ENCODE measurements at places on chromosomes 1 and 21.

GRCh38 chr1:29324771-29325351 is 88.5 kb downstream of the PTPRU start:
- DNase-seq = no peak

DNA sequence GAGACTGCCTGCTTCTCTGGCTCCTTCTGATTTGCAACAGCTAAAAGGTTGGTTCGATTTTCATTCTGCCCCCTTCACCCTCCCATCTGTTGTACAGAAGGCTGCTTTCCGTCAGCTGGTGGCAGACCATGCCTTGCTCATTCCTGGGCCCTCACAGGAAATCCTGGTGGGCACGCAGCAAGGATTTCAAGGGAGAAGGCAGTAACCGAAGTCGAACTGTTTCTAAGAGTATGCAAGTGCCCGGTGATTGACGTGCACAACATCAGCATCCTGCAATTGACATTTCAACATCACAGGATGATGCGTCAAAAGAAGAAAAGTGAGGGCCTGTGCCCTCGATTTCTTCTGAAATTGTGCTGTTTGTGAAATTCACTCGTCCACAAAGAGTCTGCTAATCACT is 83.8 kb downstream of the PLPP3 start:
- no peak for DNase-seq

DNA sequence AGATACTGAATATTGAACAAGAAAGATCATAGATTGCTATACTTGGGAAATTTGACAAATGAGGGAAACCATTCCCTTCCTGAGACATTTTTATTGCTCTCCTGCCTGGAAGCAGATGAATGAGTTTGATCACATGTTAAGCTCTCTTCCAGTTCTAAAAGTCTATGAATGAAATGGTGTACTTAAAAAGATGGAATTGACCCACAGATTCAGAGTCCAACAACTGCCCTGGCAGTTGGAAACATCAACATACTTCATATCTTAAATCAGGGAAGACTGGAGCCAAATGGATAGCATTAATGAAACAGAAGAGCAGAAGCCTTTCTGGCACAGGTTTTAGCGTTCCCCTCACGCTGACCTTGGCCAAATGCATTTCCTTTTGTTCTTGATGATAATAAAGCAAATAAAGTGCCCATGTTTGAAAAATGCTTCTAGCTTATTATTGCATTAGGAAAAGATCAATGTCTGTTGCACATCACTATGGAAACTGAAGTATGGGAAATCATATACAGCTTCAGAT is 142.6 kb downstream of the ESRRG start:
- no peak for DNase-seq

DNA sequence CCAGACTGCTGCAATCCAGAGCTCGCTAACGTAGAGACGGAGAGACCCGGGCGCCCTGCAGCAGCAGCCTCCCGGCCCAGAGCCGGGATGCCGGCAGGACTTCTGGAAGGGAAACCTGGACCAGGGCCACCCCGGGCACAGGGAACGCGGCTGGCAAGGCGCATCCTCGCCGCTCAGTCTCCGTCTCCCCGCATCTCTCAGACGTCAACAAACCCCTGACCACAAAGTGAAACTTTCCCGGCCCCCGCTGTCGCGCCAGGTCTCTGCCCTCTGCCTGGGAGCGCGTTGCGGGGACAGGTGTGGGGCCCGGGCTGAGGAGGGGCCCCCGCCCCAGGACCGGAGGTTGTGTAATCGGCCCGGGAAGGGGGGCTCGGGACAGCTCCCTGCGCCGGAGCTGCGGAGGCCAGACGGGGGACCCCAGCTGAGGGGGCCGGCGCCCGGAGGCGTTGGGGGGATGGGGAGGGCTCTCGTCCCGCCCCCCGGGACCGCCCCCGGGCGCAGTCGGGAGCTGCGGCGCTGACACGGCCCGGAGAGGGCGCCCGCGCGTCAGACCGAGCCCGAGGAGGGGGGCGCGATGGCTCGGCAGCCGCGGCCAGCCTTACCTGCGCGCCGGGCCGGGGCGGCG is 116.6 kb upstream of the HIVEP3 start:
- no peak for DNase-seq

DNA sequence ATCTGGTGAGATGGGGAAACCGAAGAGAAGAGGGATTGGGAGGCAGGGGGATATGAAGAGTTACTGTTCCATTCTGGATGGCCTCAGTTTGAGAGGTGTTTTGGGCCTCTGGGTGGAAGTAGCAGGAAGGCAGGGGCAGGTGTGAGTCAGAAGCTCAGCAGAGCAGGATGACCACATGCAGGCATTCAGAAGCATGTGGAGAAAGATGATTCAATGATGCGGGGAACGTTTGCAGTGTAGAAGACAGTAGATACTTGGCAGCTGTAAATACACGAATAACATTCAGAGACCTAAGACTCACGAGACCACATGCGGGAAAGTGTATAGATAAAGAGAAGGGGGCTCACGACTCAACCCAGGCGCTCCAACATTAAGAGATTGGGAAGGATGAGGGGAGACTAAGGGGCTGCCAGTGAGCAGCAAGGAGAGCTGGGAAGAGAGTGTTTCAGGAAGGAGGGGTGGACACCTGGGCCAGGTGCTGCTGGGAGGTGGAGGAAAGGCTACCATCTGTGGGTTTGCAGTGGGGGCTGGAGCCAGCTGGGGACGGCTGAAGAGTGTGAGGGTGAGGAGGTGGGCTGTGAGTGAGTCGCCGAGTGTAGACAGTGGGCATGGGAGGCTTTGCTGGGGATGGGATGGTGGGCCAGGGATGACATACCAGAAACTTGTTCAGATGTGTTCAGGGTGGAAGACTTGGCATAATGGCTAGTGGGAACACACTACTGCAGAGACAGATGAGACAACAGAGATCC is 5.8 kb upstream of the EPS8L3 start:
- no peak for DNase-seq

- DNase-seq = no peak
Observed at GRCh38 chr1:115647919-115648650, 6.3 kb downstream of the VANGL1 start.

- no peak for DNase-seq
Observed at GRCh38 chr1:59367301-59368007, 70.6 kb downstream of the FGGY start.

DNA sequence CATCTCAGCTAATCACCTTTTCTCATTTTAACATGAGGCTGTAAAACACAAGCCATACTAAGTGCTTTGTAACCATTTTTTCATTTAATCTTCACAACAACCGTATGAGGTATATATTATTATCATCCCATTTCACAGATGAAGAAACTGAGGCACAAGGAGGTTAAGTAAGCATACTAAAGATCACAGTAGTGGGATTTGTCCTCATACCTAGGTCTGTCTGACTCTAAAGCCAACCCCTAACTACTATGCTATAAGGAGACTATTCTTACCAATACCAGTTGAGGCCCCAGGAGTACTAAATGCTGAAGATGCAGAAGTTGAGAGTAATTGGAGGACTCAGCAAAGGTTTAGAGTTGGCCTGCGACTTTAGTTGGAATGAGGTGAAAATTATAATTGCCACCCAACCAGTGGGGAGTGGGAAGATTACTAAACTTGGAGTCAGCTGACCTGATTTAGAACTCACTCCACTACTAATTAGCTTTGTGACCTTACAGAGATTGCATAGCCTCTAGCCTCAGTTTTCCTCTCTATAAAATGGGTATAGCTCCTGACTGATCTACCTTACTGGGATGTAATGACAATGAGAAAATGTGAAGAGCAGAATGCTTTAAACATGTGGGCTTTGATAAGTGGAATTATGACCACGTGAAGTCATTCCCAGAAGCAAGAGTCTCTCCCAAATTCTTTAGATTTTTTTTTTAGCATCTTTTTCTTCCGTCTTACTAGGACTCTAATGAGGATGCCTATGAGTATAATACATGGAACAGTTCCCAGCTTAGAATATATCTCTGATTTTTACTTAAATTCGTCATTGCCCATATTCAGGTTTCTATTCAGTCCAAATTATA is 85.8 kb upstream of the IPO9 start:
- no peak for DNase-seq

GRCh38 chr21:39562791-39563770 is 49.7 kb upstream of the B3GALT5 start:
- no peak for DNase-seq

DNA sequence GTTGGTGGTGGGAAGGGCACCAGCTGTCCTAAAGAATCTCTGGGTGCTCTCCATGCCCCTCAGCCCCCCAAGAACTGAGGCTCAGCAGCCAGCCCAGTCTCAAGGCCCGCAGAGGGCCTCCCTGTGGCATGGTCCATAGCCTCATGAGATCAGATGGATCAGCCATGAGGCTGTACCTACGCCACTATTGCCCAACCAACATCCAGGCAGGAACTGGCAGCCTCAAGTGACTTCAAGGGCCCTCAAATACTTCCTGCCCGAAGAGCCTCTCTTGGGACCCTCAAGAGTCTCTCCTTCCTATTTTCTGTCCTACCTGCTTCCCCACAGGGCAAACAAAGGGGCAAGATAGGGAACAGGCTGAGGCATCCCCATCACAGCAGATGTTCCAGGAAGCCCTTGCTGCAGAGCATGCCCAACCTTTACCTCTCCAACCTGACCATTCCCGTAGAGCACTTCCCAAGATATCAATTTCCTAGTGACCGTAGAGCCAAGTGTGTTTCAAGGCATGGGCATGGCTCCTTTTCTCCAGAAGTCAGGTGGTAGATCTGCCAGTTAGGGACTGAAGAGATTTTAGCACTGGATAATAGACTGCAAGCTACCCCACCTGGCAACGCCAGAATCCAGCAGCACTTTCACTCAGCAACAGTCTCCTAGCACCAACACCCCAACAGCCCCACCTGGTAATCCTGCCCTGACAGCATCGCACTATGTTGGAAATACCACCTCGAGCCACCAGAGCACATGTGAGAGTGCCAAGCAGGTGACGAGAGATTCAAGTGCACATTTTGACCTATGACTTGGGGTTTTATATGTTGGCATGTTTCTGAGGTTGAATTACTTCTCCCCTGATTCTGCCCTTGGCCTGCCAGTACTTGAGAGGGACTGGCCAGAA is 13.7 kb upstream of the MFSD2A start:
- no peak for DNase-seq

GRCh38 chr21:29349702-29350101 is 51.0 kb downstream of the BACH1 start:
- DNase-seq = no peak

DNA sequence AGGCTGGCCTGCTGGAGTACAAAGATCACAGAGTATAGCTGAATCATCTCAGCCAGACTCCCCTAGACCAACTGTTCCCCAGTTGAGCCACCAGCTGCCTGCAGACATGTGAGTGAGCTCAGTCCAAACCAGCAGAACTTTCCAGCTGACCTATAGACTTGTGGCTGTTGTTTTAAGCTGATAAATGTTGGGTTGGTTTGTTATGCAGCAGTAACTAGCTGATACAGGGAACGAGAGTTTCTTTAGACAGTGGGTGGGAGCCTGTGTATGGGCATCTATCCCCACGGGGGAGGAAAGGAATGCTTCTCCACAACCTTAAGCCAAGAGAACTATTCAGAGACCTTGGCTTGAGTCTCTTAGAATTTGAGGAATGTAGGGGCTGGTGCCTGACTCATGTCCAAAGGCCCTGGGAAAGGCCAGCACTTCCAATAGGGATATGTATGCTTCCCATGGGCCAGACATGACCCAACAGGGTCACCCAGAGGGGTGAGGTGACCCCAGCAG is 30.1 kb downstream of the SLC1A7 start:
- no peak for DNase-seq

GRCh38 chr1:14738235-14738634 is 139.8 kb downstream of the KAZN start:
- no peak for DNase-seq

DNA sequence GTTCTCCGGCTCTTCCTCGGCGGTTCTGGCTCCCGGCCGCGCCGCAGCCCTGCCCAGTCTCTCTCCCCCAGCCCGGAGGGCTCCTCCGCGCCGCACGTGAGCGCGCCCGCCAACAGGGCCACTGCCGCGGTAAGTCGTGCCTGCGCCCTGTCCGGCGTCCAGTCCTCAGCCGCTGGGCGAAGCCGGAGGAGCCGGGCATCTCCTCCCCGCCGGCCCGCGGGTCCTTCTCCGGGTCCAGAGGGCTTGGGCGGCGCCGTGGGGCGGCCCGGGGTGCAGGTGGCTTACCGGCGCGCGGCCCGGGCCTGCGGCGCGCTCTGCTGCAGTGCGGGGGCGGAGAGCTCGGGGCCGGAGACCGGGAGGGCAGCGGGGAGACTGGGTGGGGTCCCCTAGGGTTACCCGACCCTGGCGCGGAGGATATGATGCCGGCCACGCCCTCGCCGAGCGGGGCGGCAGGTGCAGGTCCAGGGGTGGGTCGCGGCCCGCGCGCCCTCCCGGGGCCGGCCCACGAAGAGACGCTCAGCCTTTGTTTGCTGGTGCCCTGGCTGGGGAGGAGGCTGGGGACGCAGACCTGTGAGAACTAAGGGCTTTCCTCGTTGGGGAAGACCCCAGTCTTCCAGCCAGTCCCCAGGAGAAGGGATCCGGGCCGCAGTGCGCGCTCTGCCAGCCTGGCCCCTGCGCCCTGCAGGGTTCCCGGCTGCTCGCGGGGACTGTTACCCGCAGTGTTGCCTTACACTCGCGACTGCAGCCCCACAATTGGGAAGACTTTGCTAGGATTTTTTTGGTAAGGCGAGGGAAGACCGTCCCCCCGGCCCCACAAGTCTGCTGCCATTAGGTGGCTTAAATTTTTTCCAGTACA is at the start of gene DOP1B:
Gene DOP1B, plus strand, starts transcription at position 10 of the 856 bp plus-strand sequence. CDS start 7,910 bp downstream, outside the sequence.
- DNase-seq = peak; percentile 35

DNA sequence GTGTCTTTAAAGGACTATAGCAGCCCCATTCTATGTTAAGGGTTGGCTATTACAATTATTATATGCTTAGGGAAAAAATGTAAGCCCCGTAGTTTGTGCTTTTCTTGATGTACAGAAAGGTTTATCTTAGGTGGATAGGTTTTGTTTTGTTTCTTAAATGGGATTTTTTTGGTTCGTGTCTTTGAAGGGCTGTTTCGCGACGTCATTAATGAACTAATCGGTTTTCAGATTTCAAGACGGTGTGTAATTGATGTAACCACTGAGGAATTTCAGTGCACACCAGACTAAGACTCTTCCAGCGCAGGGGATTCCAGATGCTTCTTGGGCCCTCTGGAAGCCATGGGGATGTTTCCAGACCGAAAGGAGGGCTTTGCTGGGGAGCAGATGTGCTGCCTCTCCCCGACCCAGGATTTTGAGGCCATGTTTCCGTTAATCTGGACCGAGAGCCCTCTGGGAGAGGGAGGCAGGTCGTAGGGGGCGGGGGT is 4.8 kb upstream of the SIM2 start:
- DNase-seq = no peak

DNA sequence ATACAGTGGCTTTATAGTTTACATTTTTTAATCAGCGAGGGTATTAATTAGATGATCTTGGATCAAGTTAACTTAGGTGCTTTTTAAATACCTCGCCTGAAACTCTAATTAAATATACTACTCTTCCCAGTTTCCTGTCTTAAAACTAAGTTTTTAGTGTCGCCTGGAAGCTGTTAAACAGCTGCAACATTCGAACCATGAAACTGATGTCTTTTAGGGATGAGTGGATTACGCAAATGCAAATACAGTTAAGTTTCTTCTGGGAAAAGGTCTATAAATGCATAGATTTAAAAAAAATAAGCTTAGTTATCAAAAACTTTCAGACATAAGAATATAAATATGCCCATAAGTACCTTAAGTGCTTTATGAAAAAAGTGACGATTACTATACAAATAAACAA is 228.3 kb downstream of the PTPRC start:
- no peak for DNase-seq

Measured in stimulated activated CD4-positive, alpha-beta T cell treated with anti-CD3 and anti-CD28 coated beads, TNF-alpha, amount 100 ng/mL, for 4 hours (primary cell).